ENCODE measurements at places on chromosomes 16 and 17.

DNA sequence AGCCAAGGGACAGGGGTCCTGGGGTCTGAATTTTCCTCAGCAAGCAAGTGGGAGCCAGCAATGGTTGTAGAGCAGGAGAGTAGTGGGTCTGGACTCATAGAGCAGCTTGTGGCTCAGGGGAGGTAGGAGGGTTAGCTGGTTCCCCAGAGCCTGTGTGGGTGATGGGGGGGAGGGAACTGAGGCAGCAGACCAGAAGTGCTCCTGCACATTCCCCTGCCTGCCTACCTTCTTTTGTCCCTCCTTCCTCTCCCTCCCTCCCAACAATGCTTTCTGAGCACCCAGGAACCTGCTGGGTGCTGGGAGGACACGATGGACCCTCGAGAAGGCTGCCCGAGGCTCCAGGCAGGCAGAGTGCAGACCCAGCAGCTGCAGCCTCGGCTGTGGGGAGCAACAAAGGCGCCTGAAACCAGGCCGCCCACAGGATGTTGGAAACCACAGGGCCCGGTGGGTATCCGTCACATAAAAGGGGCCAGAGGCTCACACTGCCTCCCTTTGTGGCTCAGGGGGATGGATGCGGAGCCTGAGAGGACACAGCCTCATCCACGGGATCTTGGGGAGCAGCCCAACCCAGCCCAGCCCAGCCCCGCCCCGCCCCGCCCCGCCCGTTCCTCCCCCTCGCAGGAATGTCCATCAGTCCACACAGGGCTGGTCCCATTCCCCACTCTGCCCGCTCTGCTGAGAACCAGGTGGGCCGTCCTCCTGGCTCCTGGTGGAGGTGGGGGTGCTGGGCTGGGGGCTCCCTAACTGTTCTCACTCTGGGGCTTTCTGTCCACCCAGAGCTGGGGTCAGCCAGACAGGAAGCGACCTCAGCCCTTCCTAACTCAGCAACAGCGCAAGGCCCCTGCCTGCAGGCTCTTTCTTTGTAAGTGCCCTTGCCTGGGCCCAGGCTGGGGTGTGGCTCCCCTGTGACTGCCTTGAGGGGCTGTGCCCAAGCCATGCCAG lies 1.7 kb upstream of the NLRC3 start:
- DNase-seq = no peak

- no peak for DNase-seq
Observed at GRCh38 chr16:87575027-87575804, 27.1 kb upstream of the JPH3 start.

- DNase-seq = peak; percentile 23
Observed at GRCh38 chr16:24800586-24800985, 45.2 kb upstream of the SLC5A11 start.

- DNase-seq = no peak
Observed at GRCh38 chr17:82915010-82915756, 75.4 kb upstream of the ZNF750 start.

- DNase-seq = peak; percentile 72
Observed at GRCh38 chr16:21708533-21709115, 44.9 kb downstream of the OTOA start.

DNA sequence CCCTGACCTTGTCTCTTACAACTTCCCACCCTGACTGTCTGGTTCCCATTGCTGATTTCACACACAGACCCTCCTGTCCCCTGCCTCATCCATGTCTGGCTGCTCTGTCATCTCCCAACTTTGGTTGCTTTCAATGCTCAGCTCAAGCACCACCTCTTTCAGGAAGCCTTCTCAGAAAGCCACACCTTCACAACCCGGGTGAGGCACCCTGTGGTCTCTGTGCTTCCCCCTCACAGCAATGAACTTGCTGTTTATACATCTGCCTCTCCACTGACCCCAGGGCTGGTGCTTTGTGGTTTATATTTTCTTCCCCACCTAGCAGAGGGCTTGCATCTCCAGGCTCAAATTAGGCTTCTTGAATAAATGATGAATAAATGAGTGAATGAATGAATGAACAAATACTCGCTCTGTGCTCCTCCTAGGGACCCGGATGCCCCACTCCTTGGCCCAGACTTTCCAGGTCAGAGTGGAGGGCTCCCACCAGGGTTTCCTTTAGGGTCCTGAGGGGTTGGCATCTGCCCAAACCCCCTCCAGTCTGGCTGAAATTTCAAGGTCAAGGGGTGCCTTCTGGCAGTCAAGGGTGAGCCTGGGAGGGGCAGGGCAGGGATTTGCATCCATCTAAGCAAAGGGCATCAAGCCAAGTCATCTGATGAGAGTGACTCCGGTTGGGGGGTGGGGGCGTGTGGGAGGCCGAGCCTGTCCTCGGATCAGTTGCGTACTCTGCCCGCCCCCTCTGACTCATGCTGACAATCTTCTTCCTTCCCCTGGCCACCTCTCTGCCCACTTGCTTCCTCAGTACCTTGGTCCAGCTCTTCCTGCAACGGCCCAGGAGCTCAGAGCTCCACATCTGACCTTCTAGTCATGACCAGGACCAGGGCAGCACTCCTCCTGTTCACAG lies at the start of gene ITGAX:
TSS of gene ITGAX (plus strand) at position 783 of the 898 bp plus-strand sequence. CDS start at position 862, 79 bp downstream.
- peak; percentile 43 for DNase-seq

GRCh38 chr17:74631468-74632450 lies 8.2 kb upstream of the CD300E start:
- no peak for DNase-seq

DNA sequence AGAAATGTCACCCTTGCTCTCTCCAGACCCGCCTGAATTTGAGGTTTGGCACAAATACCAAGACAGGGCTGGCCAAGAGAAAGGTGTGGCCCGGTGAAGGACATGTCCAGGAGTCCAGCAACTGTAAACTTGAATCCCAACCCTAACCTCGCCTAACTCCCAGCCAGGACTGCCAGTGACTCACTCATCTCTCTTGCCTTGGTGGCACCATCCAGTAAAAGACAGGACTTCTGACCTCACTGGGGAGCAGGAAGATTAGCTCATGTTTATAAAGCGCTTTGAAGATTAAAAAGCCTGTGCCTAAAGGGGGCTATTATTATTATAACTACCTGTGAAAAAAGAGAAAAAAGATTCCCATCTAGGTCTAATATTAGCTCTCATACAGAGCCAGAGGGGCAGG lies 335.3 kb downstream of the SOX9 start:
- peak; percentile 66 for DNase-seq

DNA sequence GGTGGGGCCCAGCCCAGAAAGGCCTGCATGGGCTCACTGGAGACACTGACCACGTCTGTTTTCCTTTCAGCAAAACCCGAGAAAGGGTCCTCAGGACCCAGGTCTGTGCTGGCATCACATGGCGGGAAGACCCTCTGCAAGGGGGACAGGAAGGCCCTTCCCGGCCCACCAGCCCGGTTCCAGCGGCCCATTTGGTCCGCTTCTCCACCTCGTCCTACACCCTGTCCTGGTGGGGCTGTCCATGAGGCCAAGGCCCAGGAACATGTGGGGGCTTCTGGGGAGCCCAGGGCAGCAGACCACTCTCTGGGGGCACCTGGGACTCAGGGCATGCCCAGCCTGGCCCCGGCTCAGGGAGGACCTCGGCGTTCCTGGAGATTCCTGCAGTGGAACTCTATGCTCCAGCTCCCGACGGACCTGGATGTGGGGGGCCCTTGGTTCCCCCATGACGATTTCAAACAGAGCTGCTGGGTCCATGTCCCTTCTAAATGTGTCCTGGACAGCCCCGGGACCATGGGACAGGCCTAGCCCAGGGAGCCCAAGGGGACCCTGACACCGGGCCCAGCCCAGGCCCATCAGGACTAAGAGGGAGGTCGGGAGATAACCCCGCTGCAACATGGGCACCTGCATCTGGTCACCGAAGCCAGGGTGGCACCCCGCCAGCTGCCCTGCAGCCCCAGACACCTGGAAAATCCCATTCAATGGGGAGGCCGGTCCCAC lies 26.4 kb upstream of the KSR1 start:
- DNase-seq = no peak
